ENCODE measurements at places on chromosomes 4 and X.

GRCh38 chr4:45030059-45030458 lies 303.7 kb upstream of the GNPDA2 start:
- DNase-seq, result no peak

DNA sequence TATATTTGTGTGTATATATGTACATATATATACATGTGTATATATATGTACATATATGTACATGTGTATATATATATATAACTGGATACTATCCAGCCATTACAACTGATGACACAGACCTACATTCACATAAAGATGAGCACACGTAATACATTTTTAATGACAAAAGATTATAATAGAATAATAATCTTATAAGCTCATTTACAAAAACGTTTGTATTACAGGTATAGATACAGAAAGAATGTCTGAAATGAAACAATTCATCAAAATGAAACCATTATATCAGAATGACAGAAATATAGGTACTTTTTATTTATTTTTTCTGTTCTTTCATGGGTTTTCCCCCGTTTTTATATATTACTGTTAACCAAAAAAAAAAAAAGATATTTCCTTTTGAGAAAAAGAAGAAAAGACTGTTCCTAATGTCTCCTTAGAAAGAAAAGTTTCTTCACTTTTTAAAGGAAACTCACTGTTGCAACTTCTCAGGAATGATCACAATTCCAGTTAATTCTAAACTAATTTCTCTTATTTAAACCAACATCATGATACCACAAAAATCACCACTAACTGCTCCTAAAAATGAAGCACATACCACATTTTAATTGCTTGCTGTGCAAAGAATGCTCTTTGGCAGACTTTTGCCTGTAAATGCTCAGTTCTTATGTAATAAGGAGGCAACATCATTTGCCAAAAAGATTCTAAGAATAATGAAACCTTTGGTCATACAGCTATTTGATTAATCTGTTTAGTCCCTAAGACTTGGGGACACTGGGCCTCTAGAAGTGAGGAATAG lies 18.9 kb downstream of the LEF1 start:
- no peak for DNase-seq

DNA sequence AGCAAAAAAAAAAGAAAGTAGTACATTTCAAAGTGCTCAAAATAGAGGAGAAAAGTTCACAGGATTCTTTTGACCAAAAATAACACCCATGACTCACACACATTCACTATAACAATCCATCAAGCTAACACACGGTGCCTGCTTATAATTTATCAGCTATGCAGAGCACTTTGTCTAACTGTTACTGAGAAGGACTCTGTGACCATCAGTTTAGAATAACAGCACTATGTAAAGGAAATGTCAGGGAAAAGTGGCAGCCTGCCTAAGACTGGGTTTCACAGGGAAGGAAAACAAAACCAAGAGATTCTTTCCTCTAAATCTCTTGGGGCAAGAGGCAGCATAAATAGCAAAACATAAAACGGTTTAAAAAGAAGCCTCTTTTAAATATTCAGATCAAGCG lies 54.8 kb downstream of the CCDC149 start:
- DNase-seq, result no peak

DNA sequence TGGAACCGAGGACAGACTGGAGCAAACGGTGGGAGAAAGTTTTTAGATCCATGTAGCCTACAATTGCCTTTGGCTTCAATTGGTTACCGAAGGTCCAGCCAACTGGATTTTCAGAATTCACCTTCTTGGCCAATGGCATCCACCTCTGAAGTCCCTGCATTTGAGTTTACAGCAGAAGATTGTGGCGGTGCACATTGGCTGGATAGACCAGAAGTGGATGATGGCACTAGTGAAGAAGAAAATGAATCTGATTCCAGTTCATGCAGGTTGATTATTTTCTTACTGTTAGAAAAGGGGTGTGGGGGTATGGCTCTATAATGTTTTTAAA lies 702 bp downstream of the KLHL5 start:
- DNase-seq, result no peak

DNA sequence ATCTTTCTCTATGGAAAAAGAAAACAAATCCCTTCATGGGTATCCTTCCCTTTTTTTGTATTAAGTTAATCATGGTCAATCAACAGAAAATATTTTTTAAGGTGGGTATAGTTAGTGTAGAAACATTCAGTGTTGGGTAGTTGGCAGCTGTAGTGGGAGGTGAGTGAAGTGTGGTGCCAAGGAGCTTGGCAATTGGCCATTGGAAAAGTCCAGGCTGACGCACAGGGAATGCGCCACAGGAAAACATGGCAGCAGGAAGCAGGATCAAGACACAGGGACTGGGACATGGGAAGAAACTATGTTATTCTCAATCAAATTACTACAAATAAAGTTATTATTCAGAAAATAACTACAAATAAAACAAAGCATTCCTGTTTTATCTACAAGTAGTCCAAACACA lies 20.0 kb downstream of the PALLD start:
- no peak for DNase-seq

DNA sequence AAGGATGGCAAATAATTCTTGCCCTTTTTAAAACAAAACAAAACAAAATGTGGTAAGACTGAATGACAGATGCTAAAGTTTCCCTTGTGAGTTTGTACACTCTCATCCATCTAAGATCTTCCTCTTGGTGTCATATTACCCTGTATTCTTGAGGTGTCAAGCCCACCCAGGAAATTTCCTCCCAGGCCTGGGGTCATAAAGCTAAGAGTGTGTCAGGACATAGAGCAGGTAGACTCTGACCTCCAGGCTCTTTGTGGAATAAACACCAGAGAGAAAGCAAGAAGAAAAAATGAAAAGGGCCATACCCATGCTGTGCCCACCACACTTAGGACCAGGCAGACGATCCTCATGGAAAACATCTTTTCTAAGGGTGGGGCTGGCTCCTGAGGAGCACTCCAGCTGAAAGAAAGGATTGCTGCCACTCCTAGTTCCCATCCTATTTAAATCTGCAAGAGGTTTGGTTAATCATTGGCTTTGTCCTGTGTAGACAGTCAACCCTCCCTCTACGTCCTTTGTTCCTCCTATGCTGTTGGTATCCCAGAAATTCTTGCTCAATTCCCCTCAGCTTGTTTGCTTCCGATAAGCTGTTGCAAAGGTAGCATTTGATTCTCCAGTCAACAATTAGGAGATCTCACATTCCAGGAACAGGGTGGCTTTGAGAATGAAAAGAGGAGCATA lies at the start of gene FGA:
Gene FGA (minus strand): TSS at position 414 of the 678 bp plus-strand sequence. CDS start 55 bp downstream, at position 359.
- DNase-seq, result no peak

DNA sequence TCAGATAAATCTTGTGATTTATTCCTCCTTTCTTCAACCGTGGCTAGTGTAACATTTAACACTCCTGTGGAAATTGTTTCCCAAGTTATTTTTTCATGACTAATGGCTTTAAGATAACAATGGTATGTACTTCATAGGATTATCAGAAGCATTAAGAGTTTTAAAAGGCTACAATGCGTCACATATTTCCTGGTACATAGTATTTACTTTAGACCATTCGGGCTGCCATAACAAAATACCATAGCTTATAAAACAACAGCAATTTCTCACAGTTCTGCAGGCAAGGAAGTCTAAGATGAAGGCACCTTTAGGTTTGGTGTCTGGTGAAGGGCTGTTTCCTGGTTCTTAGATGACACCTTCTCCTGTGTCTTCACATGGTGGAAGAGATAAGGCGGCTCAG lies 158.6 kb downstream of the PAPSS1 start:
- DNase-seq, result no peak

- no peak for DNase-seq
Measured at GRCh38 chr4:124183926-124184325, 528.6 kb downstream of the ANKRD50 start.

DNA sequence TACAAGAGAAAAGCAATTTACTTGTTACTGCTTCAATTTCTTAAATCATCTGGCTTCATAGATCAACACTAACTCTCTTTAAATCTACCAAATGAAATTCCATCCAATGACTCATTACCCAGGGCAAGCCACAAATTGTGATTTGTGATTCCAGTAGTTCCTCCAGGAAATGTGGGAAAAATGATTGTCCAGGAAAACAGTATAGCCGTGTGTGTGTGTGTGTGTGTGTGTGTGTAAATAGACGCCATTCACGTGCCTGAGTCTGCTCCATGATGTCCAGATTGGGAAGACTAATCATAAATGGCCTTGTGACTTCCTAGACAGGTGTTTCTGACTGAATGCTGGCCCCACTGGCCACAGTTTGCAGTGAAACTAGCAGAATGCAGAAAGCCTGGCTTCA lies 121.3 kb downstream of the HS6ST2 start:
- DNase-seq, result no peak

DNA sequence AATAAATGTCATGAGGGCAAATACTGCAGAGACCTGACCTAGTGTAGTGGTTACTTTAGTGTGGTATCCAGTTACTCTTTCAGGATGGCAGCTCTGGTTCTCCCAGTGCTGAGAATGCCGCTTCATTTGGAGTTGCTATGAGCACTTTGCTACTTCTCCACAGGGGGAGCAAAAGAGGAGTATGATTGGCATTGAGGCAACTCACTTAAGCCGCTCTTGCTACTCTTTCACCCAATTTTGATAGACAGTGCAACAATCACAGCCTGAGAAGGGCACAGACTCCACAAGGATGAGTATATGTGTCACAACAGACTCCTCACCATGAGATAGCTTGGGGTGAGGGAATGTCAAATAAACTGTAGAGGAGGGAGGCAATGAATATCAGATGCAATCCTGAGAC lies 81.2 kb downstream of the NPY1R start:
- no peak for DNase-seq

GRCh38 chr4:88659055-88659889 lies 38.4 kb downstream of the NAP1L5 start:
- DNase-seq, result no peak

- no peak for DNase-seq
Measured at GRCh38 chrX:154717824-154718223, 33.1 kb downstream of the GAB3 start.

DNA sequence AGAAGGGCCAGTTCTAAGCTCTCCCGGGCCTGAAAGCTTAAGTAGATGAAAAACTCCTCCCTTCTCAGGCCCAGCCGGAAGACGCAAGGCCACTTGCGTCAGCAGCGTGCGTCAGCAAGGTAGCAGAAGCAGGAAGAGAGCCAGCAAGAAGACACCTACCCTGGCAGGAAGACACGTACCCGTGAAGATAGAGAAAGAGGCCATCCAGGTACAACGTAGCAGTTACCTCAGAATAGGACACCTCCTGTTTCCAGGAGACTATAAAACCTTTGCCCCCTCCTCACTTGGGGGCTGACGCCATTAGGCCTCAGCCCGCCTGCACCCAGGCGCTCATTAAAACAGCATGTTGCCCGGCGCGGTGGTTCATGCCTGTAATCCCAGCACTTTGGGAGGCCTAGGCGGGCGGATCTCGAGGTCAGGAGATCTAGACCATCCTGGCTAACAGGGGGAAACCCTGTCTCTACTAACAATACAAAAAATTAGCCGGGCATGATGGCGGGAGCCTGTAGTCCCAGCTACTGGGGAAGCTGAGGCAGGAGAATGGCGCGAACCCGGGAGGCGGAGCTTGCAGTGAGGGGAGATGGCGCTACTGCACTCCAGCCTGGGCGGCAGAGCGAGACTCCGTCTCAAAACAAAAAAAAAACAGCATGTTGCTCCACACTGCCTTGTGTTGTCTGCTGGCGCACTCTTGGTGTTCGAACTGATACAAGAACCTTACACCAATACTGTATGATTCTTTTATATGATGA lies 242.7 kb upstream of the NWD2 start:
- DNase-seq, result no peak

DNA sequence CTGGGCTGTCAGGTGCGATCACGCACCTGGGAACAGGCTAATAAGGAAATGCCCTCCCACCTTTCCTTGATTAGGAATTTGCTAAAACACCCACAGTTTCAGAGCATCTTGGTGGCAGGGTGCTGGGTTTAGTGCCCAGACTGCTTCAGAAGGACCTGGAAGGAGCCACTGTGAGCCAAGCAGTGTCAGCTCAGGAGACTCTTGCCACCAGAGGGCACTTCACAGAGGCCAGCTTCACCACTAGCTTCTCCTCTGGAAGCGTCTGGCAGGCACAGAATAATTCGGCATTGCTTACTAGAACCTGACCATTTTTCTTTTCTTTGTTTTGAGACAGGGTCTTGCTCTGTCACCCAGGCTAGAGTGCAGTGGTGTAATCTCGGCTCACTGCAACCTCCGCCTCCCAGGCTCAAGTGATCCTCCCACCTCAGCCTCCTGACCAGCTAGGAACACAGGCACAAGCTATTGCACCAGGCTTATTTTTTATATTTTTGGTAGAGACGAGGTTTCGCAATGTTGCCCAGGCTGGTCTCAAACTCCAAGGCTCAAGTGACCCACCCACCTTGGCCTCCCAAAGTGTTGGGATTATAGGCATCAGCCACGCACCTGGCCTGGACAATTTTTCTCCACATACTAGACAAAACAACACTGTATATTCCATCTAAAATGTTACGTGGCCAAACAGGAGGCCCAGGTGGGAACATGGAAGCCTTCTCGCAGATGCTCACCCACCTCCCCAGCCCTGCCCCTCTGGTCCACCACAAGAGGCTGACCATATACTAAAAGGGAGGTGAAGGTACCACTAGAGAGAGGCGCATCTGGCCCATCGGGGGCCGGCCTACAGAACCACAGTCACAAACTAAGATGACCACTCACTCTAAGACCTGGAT lies 14.1 kb downstream of the NOP14 start:
- no peak for DNase-seq

DNA sequence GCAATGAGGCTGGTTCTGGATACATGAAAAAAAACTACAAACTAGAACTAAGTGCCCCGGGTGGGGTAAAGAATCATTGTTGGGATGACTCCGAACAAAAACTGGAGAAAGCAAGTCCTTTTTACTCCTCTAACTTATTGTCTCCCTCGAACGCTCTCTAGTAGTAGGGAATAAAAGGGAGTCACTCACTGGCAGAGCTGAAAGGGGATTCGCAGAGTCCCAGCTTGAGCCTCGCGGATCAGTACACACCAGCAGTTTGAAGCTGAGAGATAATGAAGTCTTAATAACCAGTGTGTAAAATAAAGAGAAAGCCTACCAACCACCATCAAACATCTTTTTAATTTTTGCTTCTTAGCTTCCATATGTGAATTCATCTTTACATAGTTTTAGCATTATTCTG lies 521.9 kb upstream of the ARX start:
- no peak for DNase-seq

- DNase-seq, result no peak
Measured at GRCh38 chr4:38837849-38838248, 18.8 kb downstream of the TLR6 start.

DNA sequence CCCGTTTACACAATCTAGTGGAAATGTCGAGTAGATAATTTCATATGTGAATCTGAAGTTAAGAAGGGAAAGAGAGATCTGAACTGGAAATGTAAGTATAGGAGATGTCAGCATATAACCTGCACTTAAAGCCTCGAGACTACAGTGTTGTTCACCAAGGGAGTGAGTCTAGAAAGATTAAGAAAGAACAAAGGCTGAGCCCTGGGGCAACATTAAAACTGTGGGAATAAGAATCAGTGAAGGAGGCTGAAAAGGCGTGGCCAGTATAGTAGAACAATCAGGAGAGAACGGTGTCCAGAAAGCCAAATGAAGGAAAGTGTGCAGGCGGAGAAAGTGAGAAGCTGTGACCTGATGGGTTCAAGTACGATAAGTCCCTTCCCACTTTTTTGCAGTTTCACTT lies 118.8 kb upstream of the TENM3 start:
- DNase-seq, result no peak
